Breast epithelium (tissue), 4 donors: ENCODE measurements at places on chromosomes 6 and 20. TPM values are rescaled to one million over a fixed set of nuclear protein-coding genes. Genes with fewer than 3 reads are reported as not detected.

ADAM33 gene
- 37.4 TPM for total RNA-seq

TBX18 gene
- 20.6 TPM for total RNA-seq

MYL9 gene
- total RNA-seq: 72.9 TPM

MAN1A1 gene
- 104 TPM for total RNA-seq

DNA sequence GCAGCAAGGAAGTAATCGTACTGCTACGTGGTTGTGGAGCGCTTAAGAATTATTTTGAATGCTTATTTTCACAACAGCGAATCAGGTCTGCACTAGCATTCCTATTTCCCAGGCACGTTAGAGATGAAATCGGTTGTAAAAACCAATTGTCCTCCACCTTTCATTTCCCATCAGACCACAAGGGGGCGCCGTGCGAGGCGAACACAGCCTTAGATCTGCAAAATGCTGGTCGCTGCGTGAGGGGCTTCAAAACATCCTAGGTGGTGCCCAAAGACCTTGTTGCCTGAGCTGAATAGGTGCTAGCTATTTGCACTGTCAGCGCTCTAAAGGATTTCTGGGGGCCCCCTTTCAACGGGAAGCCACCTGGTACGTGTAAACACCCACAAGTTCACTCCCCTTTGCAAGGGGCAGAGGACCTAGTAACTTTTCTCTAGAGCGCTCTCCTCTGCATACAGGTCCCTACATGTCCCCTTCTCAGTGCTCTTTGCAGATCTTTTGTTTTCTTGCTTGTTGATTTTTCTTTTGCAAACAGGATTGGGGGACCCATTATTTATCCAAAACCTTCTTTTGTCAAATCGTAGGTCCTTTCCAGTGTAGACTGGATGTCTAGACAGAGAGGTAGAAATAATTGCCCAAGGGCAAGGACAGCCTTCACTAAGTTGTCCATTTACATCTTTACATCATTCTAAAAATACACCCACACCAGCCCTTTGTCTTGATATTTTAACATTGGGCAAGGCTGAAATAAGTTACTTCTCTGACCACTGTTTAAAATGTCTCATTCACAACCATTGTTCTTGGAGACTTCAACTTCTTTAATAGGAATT, 59.8 kb downstream of the NEDD9 start:
- no peaks in the 10 kb centered on the region for H3K36me3 ChIP-seq
- H3K27ac ChIP-seq: no peak overlapping the region
- H3K4me3 ChIP-seq: no peak overlapping the region
- H3K27me3 ChIP-seq: no peaks in the 10 kb centered on the region
- peak; percentile 53 for DNase-seq

GRCh38 chr20:45949542-45950329, 15.3 kb downstream of the PCIF1 start:
- no peaks in the 10 kb centered on the region for H3K4me1 ChIP-seq
- H3K27me3 ChIP-seq: no peaks in the 10 kb centered on the region
- DNase-seq: no peak
- peaks cover 8% of the 10 kb centered on the region for H3K36me3 ChIP-seq
- H3K4me3 ChIP-seq: no peak overlapping the region

DNA sequence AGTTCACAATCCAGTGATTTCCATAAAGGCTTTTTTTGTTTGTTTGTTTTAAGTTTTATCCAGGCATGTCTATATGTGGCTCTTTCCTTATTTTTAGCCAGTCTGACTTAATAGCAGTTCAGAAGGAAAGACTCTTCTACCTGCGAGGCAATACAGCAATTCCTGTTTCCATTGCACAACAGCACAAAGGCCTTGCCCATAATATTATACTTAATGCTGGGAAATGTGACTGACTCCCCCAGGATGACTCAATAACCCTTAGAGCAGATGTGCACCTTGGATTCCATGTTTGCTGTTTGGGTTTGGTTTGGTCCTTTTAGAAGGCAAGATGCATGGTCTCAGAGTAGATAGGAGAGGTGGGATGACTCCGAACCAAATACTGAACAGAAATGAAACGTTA, 184.1 kb downstream of the MTFR2 start:
- DNase-seq: no peak
- no peaks in the 10 kb centered on the region for H3K27me3 ChIP-seq

DNA sequence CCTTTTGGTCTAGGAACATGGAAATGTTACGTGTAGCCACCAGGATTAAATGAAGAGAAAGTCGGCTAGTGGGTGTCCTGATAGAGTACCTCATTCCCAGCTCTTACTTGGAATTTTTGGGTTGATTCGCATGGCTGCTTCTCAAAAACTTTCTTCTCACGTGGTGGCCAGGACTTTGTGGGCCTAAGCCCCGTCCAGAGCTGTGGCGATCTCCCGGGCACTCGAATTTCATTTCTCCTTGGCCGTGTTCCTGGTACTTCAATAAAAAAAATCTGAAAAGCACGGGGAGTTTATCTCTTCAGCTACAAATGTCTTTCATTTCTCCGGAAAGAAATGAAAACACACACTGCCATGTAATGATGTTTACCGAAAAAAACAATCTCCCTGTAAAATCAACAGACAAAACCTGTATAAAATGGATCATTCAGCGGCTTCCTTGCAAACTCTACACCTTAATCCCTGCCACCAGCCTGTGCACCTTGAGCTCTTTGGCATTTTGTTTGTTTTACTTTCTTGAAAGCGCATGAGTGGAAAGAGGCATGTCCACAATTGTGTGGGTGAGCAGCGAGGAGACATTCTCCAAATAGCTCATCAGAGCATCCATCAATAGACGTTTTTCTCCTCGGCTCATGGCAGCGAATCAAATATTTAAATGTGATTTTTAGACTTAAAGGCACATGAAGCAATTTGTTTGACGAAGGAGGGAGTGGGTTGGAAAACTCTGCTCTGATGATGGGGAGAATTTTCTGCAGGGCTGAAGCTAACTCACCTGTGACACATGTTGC, 173.1 kb downstream of the TFAP2C start:
- DNase-seq: no peak
- no peaks in the 10 kb centered on the region for H3K4me1 ChIP-seq
- H3K4me3 ChIP-seq: no peak overlapping the region
- H3K27ac ChIP-seq: peak overlapping the region; percentile 72

DNA sequence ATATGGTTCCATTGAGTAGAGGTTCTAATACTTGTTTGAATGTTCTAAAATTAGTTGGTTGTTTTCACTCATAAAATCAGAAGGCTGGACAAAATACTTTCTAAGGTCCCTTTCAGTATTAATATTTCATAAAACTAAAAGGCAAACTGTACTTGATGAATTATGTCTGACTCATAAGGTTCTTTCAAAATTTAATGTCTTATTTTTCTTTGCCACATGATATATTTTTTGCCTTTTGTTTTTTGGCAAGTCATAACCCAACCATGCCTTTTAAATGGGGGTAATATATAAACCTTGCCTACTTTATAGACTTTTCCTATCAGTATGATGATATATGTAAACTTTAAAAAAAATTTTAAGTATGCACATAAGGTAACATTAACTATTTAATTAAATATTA, 244.7 kb downstream of the PTPRK start:
- H3K4me1 ChIP-seq: no peaks in the 10 kb centered on the region
- no peak for DNase-seq
- H3K36me3 ChIP-seq: no peaks in the 10 kb centered on the region
- H3K4me3 ChIP-seq: no peak overlapping the region
- H3K27ac ChIP-seq: no peak overlapping the region
- H3K27me3 ChIP-seq: no peaks in the 10 kb centered on the region
